8988T (cell line): ENCODE measurements at places on chromosomes 16 and 17.

DNA sequence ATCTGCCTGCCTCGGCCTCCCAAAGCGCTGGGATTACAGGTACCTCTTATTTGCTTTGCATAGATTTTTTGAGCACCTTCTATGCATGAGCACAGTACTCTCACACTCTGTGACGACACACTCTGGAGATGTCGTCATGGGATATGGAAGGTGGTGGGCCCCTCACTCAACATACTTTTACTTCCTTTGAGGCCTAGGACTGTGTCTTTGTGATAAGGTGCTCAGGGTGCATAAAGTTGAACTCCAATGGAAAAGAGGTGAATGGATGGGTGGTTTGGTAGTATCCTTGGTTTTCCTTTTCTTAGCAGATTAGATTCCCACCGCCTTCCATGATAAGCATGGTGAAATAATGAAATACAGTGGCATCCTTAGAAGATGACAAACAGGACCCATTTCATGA lies 6.1 kb upstream of the CDK5RAP3 start:
- DNase-seq: no peak

GRCh38 chr17:81315885-81316391 lies 20.8 kb upstream of the SLC38A10 start:
- no peak for DNase-seq

DNA sequence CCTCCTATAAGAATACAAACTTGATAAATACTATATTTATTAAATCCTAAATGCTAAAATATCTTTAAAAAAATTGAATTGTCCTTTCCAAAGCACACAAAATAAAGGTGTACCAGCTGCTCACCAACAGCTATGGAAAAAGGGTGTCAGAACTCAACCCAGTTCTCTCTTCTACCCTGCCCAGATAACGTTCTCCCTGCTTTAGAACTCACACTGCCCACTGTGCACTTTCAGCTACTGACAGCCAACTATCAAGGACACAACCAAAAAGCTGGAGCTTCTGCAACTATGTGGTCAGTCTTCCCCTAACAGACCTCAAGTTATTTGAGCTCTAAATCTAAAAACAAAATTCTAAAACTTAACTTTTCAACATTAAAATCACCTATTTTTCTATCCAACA lies 13.7 kb downstream of the AP1G1 start:
- DNase-seq: no peak

GRCh38 chr17:75783069-75783783 lies 1.4 kb upstream of the UNK start:
- no peak for DNase-seq

DNA sequence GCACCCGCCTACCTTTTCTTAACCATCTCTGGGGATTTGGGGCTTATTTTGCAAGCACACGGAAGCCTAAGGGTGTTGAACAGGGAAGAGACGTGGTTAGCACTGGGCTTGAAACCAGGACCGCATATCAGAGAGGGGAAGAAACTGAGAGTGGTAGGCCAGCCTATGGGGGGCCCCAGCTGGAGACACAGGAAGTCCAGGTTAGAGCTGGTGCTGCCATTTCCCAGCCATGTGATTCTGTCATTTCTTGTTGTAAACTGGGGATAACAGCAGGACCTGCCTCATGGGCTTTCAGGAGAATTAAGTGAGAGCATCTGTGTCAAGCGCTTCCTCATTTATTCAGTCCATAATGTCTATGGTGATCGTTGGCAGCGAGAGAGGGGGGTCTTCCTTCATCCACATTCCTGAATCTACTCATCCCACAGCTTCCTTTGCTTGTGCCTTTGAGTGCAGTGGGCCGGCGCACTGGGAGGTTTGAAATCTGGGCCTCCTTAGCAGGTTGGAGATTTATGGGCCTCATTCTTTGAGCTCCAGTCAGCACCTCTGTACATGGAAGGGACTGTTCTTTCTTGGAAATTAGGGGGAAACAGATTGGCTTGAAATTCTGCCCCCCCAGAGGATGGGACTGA lies 20.1 kb downstream of the NKD1 start:
- DNase-seq: no peak

- DNase-seq: no peak
These were observed 295.3 kb upstream of the PMFBP1 start for GRCh38 chr16:72467157-72467759.

DNA sequence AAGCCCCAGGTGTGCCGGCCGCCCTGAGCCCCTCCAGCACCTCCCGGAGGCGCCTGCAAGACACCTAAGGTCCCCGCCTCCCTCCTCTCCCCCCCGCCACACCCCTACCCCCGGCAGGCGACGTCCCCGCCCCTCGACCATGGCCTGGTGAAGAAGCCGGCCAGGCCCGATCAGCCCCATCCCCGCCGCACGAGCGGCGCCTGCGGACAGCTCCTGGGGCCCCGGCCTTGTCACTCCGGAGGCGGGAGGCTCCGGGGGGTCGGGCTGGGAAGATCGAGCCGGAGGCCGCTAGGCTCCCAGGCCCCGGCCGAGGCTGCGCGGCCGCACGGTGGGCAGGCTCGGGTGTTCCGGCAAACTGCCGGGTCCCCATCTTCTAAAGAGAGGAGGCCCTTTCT lies 405 bp upstream of the ACE start:
- DNase-seq: peak; percentile 47

- DNase-seq: no peak
These were observed 138.8 kb downstream of the XYLT1 start for GRCh38 chr16:17331991-17332390.

- DNase-seq: no peak
These were observed 19.9 kb downstream of the C17orf100 start for GRCh38 chr17:6671431-6671830.

- no peak for DNase-seq
These were observed 43.7 kb upstream of the DNAH9 start for GRCh38 chr17:11554542-11554941.

GRCh38 chr16:49094471-49094870 lies 187.2 kb downstream of the CBLN1 start:
- DNase-seq: no peak

DNA sequence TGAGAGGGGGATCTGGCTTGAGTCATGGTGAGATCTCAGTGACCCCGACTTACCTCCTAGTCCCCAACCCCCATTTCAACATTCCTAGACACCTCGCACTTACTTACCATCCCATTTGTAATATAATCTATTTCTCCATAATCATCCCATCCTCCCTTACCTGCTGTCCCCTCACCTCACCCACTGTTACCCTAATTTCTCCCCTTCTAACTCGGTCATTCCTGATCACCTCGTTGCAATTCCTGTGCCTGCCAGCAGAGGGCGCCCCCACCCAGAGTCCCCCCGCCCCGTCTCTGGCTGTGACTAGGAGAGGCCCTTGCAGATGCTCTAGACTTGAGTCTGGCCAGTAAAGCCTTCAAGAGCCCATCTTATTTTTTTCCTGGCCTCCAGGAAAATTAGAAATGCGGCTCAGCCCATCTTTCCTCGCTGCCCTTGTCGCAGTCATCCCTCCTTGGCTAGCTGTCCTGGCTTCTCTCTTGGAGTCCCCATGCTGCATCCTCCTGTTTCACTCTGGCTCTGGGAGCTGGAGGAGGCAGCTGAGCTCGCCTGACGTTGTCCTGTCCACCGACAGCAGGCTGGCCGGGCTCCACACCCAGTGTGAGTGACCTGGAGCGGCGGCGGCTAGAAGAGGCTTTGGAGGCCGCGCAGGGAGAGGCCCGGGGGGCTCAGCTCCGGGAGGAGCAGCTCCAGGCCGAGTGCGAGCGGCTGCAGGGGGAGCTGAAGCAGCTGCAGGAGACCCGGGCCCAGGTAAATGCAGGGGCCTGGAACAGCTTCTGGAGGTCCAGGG lies 5.0 kb downstream of the TBKBP1 start:
- peak; percentile 100 for DNase-seq

DNA sequence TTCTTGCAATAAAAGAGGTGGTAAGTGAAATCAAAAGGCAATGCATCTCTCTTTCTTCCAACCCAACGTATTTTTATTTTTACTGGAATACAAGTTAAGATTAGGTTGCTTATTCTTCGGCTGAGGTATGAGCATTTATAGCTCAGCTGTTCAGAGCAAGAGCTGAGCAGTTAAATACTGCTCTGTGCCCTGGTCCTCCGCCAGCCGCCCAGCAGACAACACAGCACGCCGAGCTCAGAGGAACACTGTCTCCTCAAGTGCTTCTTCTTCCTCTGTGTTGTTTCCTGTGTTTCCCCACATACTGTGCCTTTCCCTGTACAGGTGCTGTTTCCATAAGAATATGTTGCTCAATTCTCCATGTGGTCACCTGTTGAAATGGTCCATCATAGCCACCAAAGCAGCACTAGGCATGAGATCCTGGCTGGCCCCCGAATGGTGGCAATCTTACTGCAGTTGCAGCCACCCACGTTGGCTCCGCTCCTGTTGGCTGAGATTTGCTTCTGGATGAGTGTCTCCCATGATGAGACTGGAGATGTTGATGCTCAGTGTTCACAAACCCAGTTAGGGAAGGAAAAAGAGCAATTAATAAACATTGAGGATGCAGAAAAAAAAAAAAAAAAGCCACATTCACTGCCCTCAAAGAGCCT lies 515.3 kb downstream of the GRIN2A start:
- no peak for DNase-seq

- DNase-seq: no peak
These were observed 23.3 kb downstream of the TMEM100 start for GRCh38 chr17:55699181-55699860.

GRCh38 chr17:78735832-78736525 lies 46.1 kb downstream of the CYTH1 start:
- DNase-seq: no peak

GRCh38 chr16:49951574-49952195 lies 73.3 kb upstream of the CNEP1R1 start:
- no peak for DNase-seq

- no peak for DNase-seq
These were observed 186.2 kb upstream of the WSCD1 start for GRCh38 chr17:5883775-5884665.
